ENCODE measurements at places on chromosomes 12 and 14. TPM values are rescaled to one million over a fixed set of nuclear protein-coding genes. Genes with fewer than 3 reads are reported as not detected.

DNA sequence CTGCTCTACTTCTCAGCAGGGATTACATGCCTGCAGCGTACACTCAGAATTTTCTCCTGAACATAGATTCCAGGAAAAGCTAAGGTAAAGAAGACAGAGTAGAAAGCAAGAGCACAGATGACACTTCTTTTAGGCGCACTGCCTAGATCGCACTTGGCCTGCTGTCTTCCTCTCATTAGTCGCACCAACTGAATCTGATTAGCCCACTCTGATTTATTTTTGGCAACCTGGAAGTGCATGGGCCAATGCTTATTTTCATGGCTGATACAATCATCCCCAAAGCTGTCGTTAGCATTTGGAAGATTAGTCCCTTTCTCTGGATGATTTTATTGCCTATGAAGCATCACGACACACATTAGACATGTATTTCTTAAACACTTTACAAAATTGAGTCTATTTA is 152.5 kb downstream of the PTPRO start:
- H3K4me1 ChIP-seq, result no peaks in the 10 kb centered on the region
- H3K4me3 ChIP-seq, result no peak overlapping the region
- H3K36me3 ChIP-seq, result no peaks in the 10 kb centered on the region
- no peak for DNase-seq

- no peaks in the 10 kb centered on the region for H3K27me3 ChIP-seq
- H3K36me3 ChIP-seq, result no peaks in the 10 kb centered on the region
- H3K27ac ChIP-seq, result no peak overlapping the region
- DNase-seq, result no peak
- H3K4me1 ChIP-seq, result no peaks in the 10 kb centered on the region
These were observed 777.4 kb downstream of the BCL11B start for GRCh38 chr14:98494582-98494981.

- H3K27ac ChIP-seq, result no peak overlapping the region
- no peak for DNase-seq
These were observed 228.1 kb upstream of the CNTN1 start for GRCh38 chr12:40464121-40464520.

DNA sequence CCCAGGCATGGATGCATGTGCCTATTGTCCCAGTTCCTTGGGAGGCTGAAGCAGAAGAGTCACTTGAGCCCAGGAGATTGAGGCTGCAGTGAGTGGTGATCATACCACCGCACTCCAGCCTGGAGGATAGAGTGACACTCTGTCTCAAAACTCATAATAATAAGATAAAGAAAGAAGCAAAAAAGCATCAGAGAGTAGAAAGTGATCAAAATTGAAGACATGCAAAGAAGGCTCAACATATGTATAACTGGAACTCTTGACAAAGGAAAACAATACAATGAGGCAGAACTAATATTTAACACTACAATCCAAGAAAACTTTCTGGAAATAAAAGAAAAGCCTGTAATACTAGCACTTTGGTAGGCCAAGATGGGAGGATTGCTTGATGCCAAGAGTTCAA is 48.3 kb upstream of the COCH start:
- no peaks in the 10 kb centered on the region for H3K4me1 ChIP-seq
- no peak overlapping the region for H3K4me3 ChIP-seq
- H3K27ac ChIP-seq, result no peak overlapping the region
- DNase-seq, result no peak

- no peak overlapping the region for H3K27ac ChIP-seq
- H3K4me3 ChIP-seq, result no peak overlapping the region
- H3K4me1 ChIP-seq, result no peaks in the 10 kb centered on the region
- no peaks in the 10 kb centered on the region for H3K27me3 ChIP-seq
These were observed 180.3 kb downstream of the EMP1 start for GRCh38 chr12:13376610-13377373.

DNA sequence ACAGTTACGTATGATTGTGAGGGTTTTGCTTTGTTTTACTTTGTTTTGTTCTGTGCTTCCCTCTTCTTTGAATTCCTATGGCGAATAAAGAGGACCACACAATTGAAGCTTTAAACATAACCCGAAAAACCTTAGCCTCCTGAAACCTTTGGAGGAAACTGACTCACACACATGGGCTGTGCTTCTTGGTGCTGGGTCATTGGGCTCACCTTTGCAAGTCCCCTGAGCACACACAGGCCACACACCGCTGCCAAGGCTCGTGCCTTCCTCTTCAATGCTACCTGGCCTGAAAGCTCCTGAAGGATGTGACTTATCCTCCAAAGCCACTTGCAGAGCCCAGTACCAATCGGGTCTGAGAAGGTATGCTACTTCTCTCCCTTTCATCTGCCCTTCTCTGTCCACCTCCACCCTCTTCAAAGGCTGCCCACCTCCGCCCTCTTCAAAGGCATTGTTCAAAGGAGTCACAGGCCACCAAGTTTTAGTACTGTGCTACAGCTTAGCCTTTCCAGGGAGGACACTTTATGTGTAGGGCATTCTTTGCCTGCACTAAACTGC is 114.6 kb downstream of the FOXN3 start:
- no peak overlapping the region for H3K4me3 ChIP-seq
- no peaks in the 10 kb centered on the region for H3K36me3 ChIP-seq
- DNase-seq, result no peak
- H3K4me1 ChIP-seq, result peaks cover 24% of the 10 kb centered on the region

- no peak overlapping the region for H3K4me3 ChIP-seq
- no peaks in the 10 kb centered on the region for H3K36me3 ChIP-seq
- H3K27me3 ChIP-seq, result no peaks in the 10 kb centered on the region
- peaks cover 13% of the 10 kb centered on the region for H3K4me1 ChIP-seq
- DNase-seq, result no peak
These were observed 45.7 kb upstream of the ATP2A2 start for GRCh38 chr12:110235383-110235782.

DNA sequence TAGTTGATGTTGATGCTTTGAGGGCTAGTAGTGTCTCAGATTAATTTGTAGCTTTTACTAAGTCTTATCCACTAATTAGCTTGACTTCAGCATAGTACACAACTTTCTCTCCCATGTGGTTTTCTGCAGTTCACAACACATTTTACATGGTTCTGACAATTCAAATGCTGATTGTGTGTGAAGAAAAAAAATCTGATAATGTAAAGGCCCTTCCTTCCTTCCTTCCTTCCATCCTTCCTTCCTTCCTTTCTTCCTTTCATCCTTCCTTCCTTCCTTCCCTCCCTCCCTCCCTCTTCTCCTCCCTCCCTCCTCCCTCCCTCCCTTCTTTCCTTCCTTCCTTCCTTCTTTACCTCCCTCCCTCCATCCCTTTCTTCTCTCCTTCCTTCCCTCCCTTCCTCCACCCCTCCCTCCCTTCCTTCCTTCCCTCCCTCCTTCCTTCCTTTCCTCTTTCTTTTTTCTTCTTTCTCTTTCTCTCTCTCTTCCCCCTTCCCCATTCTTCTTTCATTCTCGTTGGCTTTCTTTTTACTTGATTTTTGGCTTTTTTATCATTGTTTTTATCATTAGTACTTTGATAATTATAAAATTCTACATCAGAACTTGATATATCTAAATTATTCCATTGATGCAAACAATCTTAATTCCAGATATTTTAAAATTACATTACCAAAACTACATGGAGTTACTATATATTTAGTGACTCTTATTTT is 1415.6 kb downstream of the LRFN5 start:
- H3K36me3 ChIP-seq, result no peaks in the 10 kb centered on the region
- H3K27ac ChIP-seq, result no peak overlapping the region
- no peak for DNase-seq
- H3K27me3 ChIP-seq, result no peaks in the 10 kb centered on the region
- H3K4me3 ChIP-seq, result no peak overlapping the region
- no peaks in the 10 kb centered on the region for H3K4me1 ChIP-seq

GRCh38 chr12:109018296-109018695 is 2.6 kb downstream of the SVOP start:
- no peak for DNase-seq
- H3K36me3 ChIP-seq, result no peaks in the 10 kb centered on the region
- no peak overlapping the region for H3K27ac ChIP-seq
- H3K4me1 ChIP-seq, result no peaks in the 10 kb centered on the region
- H3K27me3 ChIP-seq, result no peaks in the 10 kb centered on the region

DNA sequence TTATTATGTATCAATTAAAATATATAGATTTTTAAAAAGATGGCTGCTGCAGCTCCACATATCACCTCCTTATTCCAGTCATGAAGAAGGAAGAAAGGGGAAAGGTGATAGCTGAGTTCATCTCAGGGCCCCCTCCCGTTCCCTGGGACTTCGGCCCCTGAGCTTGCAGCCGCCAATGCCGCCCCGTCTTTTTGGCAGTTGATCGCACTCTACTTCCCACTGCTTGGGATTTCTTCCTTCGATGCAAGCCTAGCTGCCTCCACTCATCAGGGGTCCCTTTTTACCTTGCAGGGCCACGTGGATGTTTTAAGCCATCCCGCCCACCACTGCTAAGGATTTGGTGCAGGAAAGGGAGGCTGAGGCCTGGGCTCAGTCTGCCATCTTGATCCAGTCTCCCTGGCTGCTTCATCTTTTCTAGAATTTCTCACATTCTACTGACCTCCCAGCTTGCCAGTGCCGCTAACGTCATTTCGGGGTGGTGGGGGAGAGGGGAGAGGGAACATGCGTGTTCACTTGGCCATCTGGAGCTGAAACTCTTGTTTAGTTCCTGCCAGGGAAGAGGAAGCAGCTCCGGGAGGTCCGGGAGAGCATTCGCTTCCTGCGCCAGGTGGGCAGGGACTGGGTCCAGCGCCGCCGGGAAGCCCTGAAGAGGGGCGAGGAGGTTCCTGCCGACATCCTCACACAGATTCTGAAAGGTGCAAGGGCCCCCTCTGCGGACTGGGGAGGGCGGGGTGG is 31.3 kb downstream of the CYP46A1 start:
- no peak overlapping the region for H3K4me3 ChIP-seq
- no peak overlapping the region for H3K27ac ChIP-seq
- no peaks in the 10 kb centered on the region for H3K27me3 ChIP-seq
- H3K4me1 ChIP-seq, result no peaks in the 10 kb centered on the region
- no peak for DNase-seq
- no peaks in the 10 kb centered on the region for H3K36me3 ChIP-seq

GRCh38 chr12:113204804-113205203 is 16.5 kb upstream of the TPCN1 start:
- no peaks in the 10 kb centered on the region for H3K36me3 ChIP-seq
- H3K4me1 ChIP-seq, result peaks cover 17% of the 10 kb centered on the region
- no peak overlapping the region for H3K4me3 ChIP-seq
- H3K27me3 ChIP-seq, result no peaks in the 10 kb centered on the region
- no peak overlapping the region for H3K27ac ChIP-seq

- no peak overlapping the region for H3K27ac ChIP-seq
- no peaks in the 10 kb centered on the region for H3K4me1 ChIP-seq
- H3K27me3 ChIP-seq, result no peaks in the 10 kb centered on the region
These were observed 21.8 kb upstream of the RNU6-8 start for GRCh38 chr14:32224737-32225377.

The KRT3 gene
- total RNA-seq, result not detected

The SMOC1 gene
- 3.8 TPM for total RNA-seq

The ABHD12B gene
- not detected for total RNA-seq

The BBOF1 gene
- 2.0 TPM for total RNA-seq

The LTA4H gene
- total RNA-seq, result 28.9 TPM
